Stimulated activated CD4-positive, alpha-beta T cell treated with anti-CD3 and anti-CD28 coated beads, Interleukin-12 subunit alpha, Interleukin-12 subunit beta, amount 100 ng/mL, for 4 hours (primary cell): ENCODE measurements at places on chromosomes 1 and 21.

DNA sequence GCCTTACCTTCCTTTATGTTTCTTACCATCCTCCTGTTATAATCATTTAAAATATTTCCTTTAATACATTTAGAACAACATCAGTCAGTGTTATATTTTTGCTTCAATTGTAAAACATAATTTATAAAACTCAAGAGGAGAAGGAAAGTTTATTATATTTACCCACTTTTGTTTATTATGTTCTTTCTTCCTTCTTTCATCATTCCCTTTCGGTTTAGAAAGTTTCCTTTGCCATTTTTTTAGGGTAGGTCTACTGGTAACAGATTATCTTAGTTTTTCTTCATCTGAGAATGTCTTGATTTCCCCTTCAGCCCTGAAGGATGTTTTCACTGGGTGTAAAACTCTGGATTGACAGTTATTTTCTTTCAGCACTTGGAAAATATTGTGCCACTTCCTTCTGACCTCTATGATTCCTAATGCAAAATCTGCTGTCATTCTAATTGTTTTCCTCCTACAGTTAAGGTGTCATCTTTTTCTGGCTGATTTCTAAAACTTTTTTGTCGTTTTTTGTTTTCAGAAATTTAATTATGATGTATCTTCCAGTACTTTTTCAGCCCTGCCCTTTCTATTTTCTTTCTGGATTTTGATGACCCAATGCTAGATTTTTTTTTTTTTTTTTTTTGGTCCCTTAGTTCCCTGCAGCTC, 25.0 kb downstream of the PTPN22 start:
- DNase-seq: no peak

GRCh38 chr21:41921021-41921420, 32.8 kb downstream of the C2CD2 start:
- DNase-seq: no peak

DNA sequence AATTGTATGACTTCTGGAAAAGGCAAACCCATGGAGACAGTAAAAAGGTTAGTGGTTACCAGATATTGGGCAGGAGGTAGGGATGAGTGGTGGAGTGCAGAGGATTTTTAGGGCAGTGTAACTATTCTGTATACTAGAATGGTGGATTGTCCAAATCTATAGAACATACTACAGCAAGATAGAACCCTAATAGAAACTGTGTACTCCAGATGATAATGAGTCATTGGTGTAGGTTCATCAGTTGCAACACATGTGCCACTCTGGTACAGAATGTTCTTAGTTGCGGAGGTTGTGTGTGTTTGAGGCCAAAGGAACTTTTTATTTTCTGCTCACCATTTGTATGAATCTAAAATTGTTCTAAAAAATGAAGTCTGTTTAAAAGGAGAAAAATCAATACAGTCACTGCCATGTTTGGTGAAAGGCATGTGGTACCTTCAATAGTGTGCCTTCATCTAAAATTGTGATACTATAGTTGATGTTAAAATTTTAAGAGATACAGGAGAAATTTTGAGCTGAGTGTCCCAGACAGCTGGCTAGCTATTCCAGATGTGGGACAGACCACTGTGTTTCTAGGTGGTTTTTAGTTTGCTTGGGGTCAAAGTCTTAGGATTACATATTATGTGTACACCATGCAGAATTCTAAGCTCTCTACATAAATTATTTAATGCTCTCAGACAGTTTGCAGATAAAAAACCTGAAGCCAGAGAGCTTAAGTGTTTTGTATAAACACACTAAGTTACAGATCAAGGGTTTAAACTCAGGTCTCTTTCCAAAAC, 150.5 kb downstream of the RPS6KC1 start:
- no peak for DNase-seq

- no peak for DNase-seq
These were observed 56.8 kb upstream of the IPO9 start for GRCh38 chr1:201772178-201772577.

- no peak for DNase-seq
These were observed 26.1 kb downstream of the PALMD start for GRCh38 chr1:99672038-99672437.

GRCh38 chr1:228802386-228803220, 67.3 kb downstream of the RHOU start:
- DNase-seq: no peak

- DNase-seq: no peak
These were observed 662 bp upstream of the LGALS8 start for GRCh38 chr1:236522937-236523703.
